ENCODE measurements at places on chromosomes 5 and 9.

GRCh38 chr9:14173713-14174112 is 140.2 kb downstream of the NFIB start:
- DNase-seq = no peak

DNA sequence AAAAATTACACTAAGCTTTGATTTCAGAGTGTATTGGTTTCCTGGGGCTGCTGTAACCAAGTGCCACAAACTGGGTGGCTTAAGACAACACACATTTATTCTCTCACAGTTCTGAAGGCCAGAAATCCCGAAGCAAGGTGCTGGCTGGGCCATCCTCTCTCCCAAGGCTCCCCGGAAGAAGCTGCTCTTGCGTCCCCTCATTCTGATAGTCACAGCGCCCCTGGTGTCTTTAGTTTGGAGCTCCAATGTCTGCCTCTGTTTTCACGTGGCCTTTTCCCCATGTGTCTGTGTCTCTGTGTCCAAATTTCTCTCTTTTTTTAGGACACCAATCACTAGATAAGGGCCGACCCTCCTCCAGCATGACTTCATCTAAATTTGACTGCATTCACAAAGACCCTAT is 56.7 kb downstream of the ROPN1L start:
- no peak for DNase-seq

DNA sequence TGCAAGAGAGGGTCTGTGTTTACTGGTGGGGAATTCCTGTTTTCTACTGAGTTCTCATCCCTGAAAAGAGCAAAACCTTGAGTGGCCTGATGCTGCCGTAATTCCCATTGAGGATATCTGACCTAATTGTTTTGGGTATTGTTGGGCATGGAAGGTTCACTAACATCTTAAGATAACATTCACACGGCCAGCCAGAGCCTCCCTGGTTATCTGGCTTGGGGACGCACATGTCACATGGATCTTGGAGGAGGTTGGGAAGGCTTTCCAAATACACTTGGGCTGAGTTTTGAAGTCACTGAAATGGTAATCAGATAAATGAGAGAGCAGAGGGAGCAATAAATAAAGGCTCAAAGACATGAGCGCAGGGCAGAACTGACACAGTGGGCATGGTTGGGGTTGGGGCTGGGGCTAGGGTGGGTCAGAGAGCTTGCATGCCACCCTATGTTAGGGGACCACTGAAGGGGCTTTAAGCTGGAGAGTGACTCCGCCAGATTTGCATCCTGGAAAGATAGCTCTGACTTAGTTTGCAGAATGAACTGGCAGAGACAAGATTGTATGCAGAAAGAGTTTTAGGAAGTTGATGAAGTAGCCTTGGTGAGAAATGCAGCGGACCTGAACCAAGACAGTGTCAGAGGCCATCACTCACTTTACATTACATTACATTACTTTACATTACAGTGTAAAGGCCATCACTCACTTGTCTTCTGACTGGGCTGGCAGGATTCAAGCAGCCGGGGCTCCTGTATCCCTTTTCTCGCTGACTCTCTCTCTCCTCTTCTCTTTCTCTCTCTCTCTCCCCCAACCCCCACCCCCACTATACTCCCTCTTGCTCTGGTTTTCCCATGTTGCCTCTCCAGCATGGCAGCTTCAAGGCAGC is 24.2 kb downstream of the SLC1A1 start:
- no peak for DNase-seq

GRCh38 chr5:163347671-163348070 is 89.7 kb upstream of the CCNG1 start:
- peak; percentile 60 for DNase-seq

DNA sequence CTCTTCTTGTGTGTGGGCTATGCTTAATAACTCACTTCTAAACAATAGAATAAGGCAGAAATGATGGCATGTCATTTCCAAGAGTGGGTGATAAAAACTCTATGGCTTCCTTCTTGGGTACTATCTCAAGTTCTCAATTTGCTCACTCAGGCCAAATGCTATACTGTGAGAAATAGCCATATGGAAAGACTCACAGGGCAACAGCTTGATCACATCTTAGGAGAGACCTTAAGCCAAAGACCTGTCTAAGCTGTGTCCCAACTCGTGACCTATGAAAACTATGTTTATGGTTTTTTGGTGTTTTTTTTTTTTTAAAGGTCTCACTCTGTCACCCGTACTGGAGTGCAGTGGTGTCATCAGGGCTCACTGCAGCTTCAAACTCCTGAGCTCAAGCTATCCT is 2.1 kb upstream of the UIMC1 start:
- DNase-seq = no peak

GRCh38 chr5:96489532-96489931 is 56.5 kb upstream of the PCSK1 start:
- DNase-seq = no peak

DNA sequence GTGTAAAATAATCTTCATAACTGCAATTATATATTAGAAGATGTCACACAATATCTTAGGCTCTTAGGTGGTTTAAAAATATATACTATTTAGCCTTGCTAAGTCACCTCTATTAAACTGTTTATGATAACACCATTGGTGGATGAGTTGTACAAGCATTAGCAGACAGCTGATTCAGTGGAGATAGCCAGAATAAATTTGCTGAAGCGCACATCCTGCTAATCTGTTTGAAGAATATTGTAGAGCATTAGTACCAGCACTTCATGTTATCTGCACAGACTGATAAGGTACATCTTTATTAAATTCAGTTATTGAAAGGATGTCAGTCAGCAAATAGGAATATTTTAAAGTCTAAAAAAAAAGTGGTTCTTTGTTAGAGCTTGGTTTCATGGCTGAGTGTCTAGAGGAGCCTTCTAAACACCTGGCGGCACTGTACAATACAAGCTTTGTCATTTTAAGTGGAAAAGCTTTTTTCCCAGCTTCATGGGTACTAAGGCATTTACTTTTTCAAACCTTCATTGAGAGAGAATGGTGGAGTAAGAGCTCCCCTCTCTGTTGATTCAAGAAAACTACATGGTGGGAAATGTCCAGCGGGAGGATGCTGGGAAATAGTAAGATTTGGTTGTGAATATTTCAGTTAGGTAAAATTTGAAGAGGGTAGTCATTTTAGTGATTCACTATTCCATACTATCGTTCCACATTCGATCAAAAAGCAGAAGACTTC is 275.1 kb downstream of the SLF1 start:
- DNase-seq = no peak

DNA sequence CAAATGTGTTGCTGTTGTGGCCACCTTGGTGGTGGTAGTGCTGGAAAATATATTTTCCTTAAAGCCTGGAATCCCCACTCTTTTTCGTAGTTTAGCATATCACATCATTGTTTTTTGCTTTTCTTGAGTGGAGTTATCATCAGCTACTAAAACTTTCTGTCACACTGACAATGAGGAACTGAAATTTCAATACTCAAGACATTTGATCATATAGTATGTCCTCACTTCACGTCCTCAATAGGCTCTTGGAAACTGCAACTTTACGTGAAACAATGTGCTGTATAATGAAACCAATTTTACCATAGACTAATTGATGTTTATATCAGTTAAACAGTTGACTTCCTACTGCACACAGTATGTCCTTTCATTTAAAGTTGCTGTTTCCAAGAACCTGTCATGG is 265.8 kb downstream of the ADGRV1 start:
- no peak for DNase-seq

GRCh38 chr5:123448017-123448617 is 24.9 kb upstream of the CEP120 start:
- no peak for DNase-seq

DNA sequence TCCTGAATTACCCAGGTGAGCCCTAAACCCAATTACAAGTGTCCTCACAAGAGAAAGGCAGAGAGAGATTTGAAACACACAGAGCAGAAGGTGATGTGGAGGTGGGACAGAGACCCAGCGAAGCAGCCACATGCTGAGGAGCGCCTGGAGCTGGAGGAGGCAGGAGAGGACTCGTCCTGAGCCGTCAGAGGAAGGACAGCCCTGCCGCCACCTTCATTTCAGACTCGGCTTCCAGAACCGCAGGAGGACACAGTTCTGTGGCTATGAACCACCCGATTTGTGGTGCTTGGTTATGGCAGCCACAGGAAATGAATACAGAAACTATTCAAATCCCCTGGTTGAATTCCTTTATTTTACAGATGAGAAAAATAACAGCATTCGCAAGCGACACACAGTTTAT is 16.4 kb upstream of the FBP1 start:
- DNase-seq = peak; percentile 19

GRCh38 chr9:33254211-33254610 is 10.3 kb downstream of the BAG1 start:
- DNase-seq = no peak

- DNase-seq = no peak
Observed at GRCh38 chr5:66720780-66721179, 124.6 kb downstream of the MAST4 start.

GRCh38 chr5:66012271-66012670 is 85.9 kb downstream of the ERBIN start:
- no peak for DNase-seq

DNA sequence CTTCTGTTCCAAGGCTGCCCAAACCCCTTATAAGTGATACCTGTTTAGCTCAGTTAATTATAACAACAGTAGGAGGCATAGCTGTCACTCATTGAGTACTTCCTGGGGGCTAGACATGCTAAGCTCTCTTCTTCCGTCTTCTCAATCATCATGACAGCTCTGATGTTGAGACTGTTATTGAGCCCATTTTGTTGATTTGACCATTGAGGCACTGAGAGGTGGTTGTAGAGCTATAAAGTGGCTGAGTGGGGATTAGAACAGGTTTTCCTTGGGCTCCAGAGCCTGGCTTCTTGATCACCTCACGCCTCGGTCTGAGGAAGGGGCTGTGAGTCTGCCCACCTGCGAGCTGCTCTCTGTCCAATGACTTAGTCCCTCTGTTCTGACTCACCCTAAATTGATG is 26.0 kb upstream of the RPL26L1 start:
- DNase-seq = no peak

GRCh38 chr9:114033397-114034103 is 44.5 kb downstream of the AMBP start:
- DNase-seq = peak; percentile 14

- no peak for DNase-seq
Observed at GRCh38 chr9:134492281-134492691, 149.3 kb upstream of the COL5A1 start.

DNA sequence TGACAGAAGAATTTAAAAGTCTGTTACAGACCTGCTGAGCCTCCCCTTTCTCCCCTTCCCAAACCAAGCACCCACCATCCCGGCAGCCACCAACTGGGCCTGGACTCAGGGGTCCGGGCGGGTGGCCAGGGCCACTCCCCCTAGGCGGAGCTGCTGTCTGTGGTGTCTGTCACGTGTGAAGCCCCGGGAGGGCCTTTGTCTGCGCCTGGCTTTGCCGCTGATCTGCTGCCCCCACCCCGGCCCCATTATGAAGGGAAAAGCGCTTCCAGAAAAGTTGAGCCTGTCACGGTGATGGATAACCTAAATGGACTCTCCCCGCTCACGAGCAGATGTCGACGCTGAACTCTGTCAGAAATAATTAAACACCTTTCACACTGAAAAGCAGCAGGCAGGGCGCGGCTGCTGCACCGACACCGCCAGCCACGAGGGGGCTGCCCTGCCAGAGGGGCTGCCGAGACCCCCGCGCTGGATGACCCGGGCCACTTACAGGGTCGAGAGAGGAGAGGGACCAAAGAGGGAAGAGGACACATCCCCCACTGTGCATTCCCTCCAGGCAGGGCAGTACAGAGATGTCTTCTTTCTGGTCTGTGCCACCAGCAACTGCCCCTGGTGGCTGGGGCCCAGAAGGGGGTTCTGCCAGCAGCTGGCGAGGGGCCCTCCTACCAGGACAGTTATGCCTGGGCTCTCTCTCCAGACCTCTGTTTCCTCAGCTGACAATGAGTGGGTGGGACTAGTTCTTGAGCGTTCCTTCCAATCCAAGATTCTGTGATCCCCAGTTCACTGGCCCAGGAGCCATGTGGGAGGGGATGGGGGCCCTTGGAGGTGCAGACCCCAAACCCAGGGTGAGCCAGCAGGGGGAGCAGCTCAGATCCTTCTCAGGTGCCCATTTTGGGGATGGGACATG is 36.0 kb upstream of the BARHL1 start:
- DNase-seq = no peak

- DNase-seq = no peak
Observed at GRCh38 chr9:135993765-135994500, 32.8 kb upstream of the UBAC1 start.

- DNase-seq = no peak
Observed at GRCh38 chr5:61640179-61641021, 308.3 kb downstream of the ZSWIM6 start.

DNA sequence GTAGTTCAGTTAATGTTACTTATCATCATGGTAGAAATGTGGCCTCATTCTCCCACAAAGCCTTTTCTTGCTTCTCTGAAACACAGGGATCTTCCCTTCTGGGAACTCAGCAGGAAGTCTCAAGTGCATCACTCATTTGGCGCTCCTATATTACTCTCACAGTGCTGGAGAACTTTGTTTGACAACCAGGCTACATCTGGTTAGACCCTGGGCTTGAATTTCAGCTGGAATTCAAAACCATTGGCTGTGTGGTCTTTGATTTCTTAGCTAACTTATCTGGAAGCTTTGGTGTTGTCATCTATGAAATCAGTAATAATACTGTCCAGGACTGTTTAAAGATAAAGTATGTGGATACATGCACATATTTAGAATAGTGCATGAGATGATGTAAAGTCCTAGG is 1777.1 kb downstream of the MAT2B start:
- no peak for DNase-seq

GRCh38 chr5:39198127-39198526 is 21.2 kb downstream of the FYB1 start:
- DNase-seq = no peak

GRCh38 chr9:95061916-95062595 is 255.5 kb downstream of the FANCC start:
- DNase-seq = no peak

DNA sequence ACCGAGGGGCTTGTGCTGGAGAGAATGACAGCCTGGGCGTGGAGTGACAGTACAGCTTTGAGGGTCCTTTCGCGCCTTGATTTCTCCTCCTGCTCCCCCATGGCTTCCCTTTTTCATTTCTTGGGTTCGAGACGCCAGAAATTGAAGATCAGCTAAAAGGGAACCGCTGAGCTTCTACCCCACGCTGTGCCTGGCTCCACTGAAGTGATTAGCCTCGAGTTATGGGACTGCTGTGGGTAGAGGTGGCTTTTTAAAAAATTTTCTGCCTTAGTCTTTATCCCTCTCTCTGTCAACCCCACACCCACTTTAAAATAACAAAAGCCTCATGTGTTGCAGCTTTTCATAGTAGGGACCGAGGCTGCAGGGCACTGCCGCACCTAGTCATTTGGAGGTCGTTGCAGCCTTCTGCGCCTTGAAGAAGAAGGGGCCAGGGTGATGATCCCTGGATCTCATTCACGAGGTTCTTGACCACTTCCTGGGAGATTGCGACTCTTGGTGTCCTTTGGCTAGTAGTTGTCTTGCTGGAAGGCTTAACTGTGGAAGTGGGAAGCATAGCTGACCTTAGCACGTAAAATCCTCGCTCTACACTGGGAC is 603 bp downstream of the PPIP5K2 start:
- DNase-seq = peak; percentile 23

- DNase-seq = no peak
Observed at GRCh38 chr9:20988671-20989315, 42.6 kb downstream of the HACD4 start.

- DNase-seq = no peak
Observed at GRCh38 chr5:35803191-35803651, 53.5 kb upstream of the IL7R start.

GRCh38 chr5:8289779-8290178 is 420.8 kb downstream of the MTRR start:
- DNase-seq = no peak

Measured in activated CD4-positive, alpha-beta memory T cell treated with anti-CD3 and anti-CD28 coated beads, Interleukin-2, amount 10 ng/mL, durations not matched to agents 7 days and 5 days (primary cell).